ENCODE measurements at places on chromosomes 1 and 21. TPM values are rescaled to one million over a fixed set of nuclear protein-coding genes. Genes with fewer than 3 reads are reported as not detected.

AK4 gene
- total RNA-seq: 19.9 TPM

INSRR gene
- total RNA-seq: 0.20 TPM

SELL gene
- 2.8 TPM for total RNA-seq

FAM72C gene
- total RNA-seq: 1.2 TPM

USH2A gene
- under 0.01 TPM for total RNA-seq

Measured in tibial nerve (tissue), 4 donors.